ENCODE measurements at places on chromosomes 1 and 21. TPM values are rescaled to one million over a fixed set of nuclear protein-coding genes. Genes with fewer than 3 reads are reported as not detected.

The ELAPOR1 gene
- 0.35 TPM for total RNA-seq

The DISP3 gene
- total RNA-seq, result 0.97 TPM

The FDPS gene
- total RNA-seq, result 492 TPM

The SRGAP2 gene
- total RNA-seq, result 82.5 TPM

The LRRN2 gene
- not detected for total RNA-seq

The PIK3R3 gene
- total RNA-seq, result 27.0 TPM

The LPAR3 gene
- total RNA-seq, result not detected

The FCRL2 gene
- total RNA-seq, result 6.6 TPM

The ZSWIM5 gene
- total RNA-seq, result 0.42 TPM

The BARHL2 gene
- total RNA-seq, result not detected

The NKAIN1 gene
- not detected for total RNA-seq

The LRRC3 gene
- total RNA-seq, result not detected

DNA sequence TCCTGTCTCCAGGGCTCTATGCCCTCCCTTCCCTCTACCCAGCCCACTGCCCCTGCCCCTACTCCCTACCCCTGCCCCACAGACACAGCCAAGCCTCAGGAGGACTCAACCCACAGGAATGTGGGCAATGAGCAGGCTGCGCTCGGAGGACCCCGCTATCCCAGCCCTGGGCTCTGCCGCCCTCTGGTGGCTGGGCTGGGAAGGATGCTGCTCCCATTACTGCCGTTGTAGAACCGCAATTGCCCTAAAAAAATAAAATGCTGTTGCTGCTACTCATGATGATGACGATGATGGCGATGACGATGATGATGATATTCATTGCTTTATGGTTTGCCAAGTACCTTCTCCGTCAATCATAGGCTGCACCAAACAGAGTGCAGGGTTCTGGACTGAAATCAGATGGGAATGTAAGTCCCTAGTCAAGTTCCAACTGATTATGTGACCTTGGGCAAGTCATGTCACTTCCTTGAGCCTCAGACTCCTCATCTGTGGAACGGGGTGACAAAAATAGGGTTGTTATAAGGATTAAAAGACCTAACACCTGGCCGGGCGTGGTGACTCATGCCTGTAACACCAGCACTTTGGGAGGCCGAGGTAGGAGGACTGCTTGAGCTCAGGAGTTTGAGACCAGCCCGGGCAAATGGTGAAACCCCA, 24.6 kb downstream of the ARHGEF19 start:
- peak; percentile 66 for DNase-seq

- no peak for DNase-seq
Measured at GRCh38 chr1:25128121-25128621, 104.1 kb downstream of the SYF2 start.

GRCh38 chr1:29645586-29645985, 409.3 kb downstream of the PTPRU start:
- no peak for DNase-seq

- DNase-seq, result no peak
Measured at GRCh38 chr1:91769742-91770141, 116.2 kb downstream of the TGFBR3 start.

DNA sequence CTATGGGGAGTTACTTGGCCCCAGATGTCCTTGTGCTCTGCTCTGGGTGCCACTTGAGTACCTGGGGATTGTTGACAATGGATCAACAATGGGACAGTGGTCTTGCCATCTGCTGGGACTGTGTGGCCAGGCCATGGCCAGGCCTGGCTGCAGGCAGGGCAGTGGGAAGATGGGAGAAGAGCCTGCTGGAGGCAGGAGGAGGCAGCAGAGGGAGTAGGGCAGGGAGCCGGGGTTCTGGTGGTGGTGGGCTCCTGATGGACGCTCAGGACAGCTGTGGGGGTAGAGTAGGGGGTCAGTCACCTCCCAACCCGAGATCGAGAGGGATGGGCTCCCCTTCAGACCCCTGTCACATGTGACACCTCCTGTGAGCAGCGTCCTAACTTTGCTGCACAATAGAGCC, 81.0 kb downstream of the ARHGEF10L start:
- no peak for DNase-seq

DNA sequence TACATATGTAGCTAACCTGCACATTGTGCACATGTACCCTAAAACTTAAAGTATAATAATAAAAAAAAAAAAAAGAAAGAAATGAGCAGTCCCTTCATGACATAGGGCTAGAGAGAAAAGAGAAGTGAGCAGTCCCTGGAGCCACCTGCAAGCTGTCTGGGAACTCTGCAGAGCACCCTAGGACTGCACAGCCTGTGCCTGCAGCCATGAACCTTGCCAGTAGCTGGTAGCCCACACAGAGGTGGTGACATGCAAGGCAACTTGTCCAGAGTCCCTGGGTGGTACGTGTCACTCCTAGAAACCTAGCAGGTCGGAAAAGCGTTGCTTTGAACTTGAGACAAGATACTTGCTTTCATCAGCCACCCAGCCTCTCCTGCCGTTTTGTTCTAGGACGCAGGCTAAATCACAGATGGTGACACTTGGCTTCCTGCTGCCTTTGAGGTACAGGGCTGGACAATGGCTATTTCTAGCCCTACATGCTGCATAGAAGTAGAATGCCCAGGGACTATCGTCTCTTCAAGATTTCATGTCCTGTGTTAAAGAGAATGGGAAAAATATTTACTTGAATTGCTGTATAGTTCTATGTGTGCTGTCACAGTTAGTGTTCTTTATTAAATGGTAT, 260.9 kb downstream of the LTN1 start:
- DNase-seq, result peak; percentile 50

- DNase-seq, result no peak
Measured at GRCh38 chr1:243568793-243569192, 281.2 kb downstream of the AKT3 start.

GRCh38 chr1:203627398-203627797, 766 bp downstream of the ATP2B4 start:
- no peak for DNase-seq

DNA sequence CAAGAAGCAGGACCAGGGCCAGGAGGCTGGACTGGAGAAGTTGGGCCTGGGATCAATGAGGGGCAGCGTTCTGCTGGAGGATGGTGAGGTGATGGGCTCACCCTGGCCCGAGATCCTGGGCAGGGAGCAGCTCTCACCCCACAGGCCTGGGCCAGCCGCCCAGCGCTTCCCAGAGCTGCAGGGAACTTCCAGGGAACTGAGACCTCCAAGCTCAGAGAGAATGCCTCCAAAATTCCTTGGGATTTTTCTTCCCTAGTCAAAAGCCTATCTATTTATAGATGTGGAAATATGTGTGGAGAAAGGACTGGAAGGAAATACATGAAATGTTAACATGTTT, 121.2 kb downstream of the SPSB1 start:
- no peak for DNase-seq

- no peak for DNase-seq
Measured at GRCh38 chr1:107879346-107879745, 85.6 kb downstream of the VAV3 start.

GRCh38 chr1:241440904-241441303, 78.7 kb downstream of the FH start:
- DNase-seq, result no peak

- peak; percentile 26 for DNase-seq
Measured at GRCh38 chr1:70528590-70529333, 117.7 kb downstream of the CTH start.

DNA sequence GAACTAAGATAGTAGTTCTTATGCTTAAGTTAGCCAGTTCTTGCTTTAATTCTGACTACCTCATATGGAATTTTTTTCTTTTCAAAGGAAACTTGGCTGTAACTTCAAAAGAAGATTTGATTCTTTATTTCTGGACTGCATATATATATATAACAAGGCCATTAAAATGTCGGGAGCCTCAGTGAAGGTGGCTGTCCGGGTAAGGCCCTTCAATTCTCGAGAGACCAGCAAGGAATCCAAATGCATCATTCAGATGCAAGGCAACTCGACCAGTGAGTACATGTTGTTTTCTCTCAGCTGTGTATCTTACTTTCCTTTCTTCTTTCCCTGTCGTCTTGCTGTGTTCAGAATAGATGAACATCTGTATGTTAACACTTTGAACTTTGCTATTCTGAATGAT, 21.8 kb downstream of the KIF1B start:
- no peak for DNase-seq

DNA sequence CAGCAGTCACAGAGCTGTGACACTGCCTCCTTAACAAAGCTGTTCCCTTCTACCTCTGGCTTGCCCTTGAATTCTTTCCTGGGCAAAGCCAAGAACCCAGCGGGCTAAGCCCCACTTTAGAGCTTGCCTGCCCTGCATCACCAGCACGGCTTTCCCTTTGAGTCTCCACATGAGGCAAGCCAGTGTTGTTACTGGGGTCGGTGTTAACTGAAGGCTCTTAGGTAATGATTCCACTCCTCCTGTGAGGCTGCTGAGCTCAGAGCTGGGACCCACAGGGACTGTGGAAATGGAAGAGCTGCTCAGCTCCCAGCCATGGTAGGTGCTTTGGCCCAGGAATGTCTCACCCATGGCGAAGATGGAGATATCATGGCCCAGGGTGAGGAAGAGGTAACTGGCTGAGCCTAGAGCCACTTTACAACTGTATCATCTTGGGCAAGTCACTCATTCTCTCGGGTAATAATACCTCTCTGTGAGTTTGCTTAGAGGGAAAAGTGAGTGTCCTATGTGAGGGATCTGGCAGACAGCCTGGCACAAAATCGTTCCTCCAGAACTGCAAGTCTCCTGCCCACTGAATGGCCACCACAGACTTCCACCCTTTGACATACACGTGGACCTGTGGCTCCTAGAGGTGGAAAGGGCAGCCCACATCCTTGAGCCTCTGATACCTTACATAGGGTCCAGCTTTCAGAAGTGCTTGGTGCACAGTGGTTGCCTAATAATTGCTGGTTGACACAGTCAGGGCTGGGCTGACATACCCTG, 654.1 kb downstream of the PTPRU start:
- DNase-seq, result no peak

DNA sequence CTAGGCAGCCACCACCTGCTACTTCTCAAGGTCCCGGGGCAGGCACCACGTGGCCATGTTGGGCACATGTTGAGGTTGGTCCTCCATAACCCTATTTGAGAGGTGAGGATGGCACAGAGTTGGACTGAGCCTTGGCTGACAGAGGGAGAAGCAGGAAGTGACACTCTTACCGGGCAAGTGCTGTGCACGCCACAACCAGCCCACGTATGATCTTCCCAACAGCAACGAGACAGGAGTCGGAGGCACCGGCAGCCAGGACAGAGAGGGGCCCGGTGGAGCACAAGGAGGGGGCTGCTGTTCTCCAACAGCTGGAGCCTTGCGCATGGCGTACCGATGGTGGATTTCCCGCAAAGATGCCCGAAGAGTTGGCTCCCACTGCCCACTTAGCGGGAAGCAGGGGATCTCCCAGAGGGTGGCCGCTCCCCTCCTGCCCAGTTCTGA, 3.4 kb downstream of the CLEC20A start:
- DNase-seq, result no peak

DNA sequence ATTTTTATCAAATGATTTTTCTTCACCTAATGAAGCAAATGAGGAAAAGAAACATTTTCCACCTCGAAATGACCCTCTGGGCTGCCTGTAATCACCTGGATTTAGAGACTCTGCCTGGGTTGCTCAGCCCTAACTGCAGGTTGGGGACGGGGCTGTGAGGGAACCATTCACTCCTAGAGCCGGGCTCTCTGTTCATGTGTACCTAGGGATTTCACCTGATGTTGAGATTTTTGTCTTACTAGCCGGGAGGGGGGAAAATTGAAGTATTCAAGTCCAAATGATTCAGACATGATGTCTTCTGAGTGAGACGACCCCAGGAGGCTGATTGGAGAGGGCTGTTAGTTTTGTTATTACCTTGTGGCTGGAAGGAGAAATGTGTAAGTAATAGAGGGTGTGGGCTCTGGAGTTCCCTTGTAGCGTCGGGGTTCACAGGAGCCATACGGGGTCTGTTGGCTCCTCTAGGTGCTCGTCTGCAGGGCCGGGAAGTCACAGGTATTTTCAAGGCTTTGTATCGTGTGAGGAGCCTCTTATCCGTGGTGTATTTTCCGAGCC, 42.3 kb upstream of the PWP2 start:
- no peak for DNase-seq

DNA sequence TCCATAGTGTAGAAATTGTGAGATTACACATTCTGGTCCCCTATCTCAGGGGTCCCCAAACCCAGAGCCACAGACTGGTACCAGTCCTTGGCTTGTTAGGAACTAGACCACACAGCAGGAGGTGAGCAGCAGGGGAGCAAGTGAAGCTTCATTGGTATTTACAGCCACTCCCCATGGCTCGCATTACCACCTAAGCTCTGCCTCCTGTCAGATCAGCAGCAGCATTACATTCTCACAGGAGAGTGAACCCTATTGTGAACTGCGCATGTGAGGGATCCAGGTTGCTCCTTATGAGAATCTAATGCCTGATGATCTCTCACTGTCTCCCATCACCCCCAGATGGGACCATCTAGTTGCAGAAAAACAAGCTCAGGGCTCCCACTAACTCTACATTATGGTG, 229.7 kb upstream of the IRF2BP2 start:
- peak; percentile 22 for DNase-seq

DNA sequence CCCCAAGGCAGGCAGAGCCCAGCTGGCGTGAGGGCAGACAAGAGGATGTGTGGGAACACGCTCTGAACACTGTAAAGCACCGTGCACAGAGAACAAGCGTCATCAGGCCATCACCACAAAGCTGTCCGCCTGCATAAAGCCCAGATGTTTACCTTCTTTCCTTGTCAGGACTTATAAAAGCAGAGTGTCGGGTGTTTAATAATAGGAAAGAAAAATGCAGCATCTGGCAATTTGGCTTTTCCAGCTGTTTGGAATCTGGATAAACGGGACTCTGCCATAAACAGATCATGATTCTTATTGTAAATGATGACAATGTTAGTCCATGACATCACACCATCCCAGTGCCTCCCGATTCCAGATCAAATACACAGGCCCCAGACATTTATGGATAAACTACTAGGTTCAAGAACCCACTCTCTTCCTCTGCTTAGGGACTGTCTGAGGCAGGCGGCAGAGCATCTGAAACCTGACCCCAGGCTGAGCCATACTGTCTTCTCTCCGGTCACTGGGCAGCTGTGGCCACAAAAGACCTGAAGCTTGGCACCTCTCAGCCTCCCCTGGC, 4.2 kb downstream of the GLIS1 start:
- DNase-seq, result no peak

DNA sequence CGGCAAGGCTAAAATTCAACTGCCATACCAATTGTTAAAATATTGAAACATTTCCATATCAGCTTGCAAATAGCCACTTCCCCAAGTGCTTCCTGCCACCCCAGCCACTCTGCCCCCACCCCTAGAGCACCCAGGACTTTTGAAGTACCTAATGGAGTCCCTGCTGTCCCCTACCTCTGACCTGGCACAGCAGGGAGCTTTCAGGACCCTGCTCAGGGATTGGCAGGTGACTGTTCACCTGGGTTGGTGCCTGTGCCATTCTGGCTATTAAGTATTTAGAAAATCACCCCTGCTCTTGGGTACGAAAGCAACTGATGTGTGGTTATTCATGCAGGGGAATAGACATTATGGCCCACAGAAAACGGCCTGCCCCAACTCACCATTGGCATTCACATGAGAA, 9.1 kb upstream of the HPCAL4 start:
- DNase-seq, result no peak

DNA sequence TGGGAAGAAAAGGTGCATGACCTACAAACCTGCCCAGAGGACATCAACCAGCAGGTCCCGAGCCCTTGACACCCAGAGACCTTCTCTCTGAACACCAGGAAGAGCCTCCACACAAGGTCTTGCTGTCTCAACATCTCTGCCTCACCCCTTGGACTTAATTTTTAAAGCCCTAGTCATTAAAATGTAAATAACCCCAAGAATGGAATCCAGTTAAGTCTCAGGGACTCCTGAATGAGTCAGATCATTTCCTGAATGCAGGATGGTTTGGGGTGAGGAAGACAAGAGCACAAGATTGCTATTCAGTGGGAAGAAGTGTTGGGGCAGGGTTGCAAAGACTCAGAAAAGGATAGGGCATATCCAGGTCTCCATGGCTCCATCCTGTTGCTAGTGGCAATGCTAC, 17.8 kb upstream of the GRIK3 start:
- no peak for DNase-seq

Measured in OCI-LY7 (cell line).